ENCODE measurements at places on chromosomes 4 and X. TPM values are rescaled to one million over a fixed set of nuclear protein-coding genes. Genes with fewer than 3 reads are reported as not detected.
A peak's percentile ranks its signal among the peaks of the same experiment; 100 is the strongest.

IL2 gene
- not detected for polyA plus RNA-seq

DNA sequence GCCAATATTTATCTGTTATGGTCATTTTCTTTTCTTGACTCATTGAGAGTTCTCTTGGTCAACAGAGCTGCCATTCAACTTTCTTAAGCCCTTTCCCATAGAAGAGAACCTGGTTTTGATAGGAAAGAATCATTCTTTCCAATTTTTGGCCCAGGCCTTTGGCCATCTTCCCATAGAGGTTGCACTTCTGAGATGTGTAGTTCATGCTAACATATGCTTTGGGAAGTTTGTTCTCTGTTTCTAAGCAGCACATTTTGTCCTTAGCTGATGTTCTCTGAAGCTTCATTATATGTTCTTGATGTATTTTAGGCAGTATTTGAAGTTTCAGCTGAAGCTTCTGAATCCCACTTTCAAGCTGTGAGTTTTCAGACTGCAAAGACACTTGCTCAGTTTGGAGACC lies 161.1 kb downstream of the VEGFC start:
- DNase-seq, result no peak

GRCh38 chr4:85784947-85785346 lies 310.0 kb downstream of the ARHGAP24 start:
- DNase-seq, result no peak

- no peak for DNase-seq
These were observed 104.0 kb downstream of the MAD2L1 start for GRCh38 chr4:119962631-119963030.

DNA sequence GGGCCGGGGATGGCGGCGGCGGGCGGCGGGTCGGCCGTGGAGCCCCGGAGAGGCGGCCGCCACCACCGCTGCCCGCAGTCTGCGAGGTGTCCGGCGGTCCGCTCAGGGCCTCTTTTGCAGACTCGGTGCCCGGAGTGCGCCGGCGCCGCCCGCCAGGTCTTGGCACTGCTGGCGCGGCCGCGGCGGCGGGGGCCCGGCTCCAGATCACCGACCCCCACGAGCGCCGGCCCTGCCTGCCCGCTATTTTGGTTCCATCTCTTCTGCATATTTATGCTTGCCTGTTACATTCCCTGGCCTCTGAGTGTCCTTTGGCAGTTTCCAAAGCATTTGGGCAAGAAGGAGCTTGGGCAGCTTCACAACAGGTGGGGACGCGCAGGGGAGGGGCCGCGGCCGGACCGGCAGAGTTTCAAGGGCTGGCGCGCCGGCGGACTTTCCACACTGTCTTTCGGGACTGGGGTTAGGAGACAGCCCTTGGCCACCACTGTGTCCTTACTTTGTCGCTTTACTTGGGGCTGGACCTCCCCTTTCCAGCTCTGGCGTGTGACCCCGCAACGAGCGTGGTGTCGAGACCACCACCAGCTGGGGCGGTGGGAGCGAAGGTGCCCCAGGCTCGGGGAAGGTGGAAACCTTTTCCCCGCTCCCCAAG lies 668 bp upstream of the TAPT1 start:
- DNase-seq, result peak; percentile 67

DNA sequence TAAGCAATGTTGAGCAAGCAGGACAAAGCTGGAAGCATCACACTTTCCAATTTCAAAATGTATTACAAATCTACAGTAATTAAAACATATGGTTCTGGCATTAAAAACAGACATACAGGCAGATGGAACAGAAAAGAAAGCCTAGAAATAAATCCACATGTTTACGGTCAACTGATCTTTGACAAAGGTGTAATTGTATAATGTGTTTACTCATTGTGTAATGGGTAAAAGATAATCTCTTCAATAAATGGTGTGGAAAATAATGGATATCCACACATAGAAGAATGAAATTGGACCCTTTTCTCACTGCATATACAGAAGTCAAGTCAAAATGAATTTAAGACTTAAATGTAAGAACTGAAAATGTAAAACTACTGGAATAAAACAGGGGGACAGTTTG lies 394.2 kb downstream of the ANKRD50 start:
- no peak for DNase-seq

GRCh38 chrX:9184211-9184610 lies 150.3 kb upstream of the FAM9B start:
- DNase-seq, result no peak
